ENCODE measurements at places on chromosomes 16 and 17. TPM values are rescaled to one million over a fixed set of nuclear protein-coding genes. Genes with fewer than 3 reads are reported as not detected.

PIK3R5 gene
- polyA plus RNA-seq, result 71.6 TPM

GINS3 gene
- 2.0 TPM for polyA plus RNA-seq

DNA sequence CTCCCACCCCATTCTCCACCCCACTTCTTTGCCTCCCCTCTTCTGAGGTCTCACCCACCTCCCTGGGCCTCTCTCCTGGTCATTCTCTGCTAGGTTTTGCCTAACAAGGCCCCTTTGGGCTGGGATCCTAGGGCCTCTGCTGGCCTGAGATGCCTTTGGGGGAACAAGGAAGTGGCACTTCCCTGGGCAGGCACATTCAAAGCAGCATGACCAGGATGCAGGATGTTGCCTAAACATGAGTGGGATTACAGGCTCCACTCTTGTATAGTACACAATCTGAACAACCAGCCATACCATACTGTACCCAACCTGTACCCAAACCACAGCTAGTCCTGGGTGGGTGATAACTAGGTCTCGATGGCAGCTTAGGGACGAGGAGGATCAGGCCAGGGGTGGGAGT is 9.0 kb downstream of the GALK1 start:
- no peak overlapping the region for H3K27ac ChIP-seq
- H3K27me3 ChIP-seq, result no peaks in the 10 kb centered on the region
- H3K36me3 ChIP-seq, result no peaks in the 10 kb centered on the region
- H3K4me1 ChIP-seq, result peaks cover 8% of the 10 kb centered on the region

- H3K36me3 ChIP-seq, result no peaks in the 10 kb centered on the region
- no peak for DNase-seq
- H3K4me3 ChIP-seq, result no peak overlapping the region
- no peaks in the 10 kb centered on the region for H3K4me1 ChIP-seq
- H3K27me3 ChIP-seq, result peaks cover 3% of the 10 kb centered on the region
These were observed 25.6 kb upstream of the PMFBP1 start for GRCh38 chr16:72197545-72197944.

GRCh38 chr17:31499771-31500554 is 108.5 kb downstream of the RAB11FIP4 start:
- peak; percentile 19 for DNase-seq
- no peak overlapping the region for H3K4me3 ChIP-seq
- H3K27ac ChIP-seq, result no peak overlapping the region
- peaks cover 50% of the 10 kb centered on the region for H3K4me1 ChIP-seq

DNA sequence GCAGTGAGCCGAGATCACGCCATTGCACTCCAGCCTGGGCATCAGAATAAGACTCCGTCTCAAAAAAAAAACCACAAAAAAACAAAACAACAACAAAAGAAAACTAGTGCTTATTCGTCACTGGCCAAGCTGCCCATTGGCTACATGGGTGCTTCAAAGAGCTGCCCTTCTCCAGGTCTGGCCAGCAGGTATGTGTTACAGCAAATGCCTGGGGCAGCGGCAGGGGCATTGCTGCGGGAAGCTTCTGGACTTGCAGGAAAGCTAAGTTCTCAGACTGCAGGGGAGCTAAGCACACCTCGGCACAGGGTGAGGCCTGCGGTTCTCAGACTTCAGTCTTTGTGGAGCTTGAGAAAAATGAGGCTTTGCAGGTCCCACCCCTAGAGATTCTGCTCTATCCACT is 4.1 kb upstream of the STH start:
- no peak for DNase-seq
- H3K4me3 ChIP-seq, result no peak overlapping the region
- H3K27ac ChIP-seq, result no peak overlapping the region
- no peaks in the 10 kb centered on the region for H3K36me3 ChIP-seq
- no peaks in the 10 kb centered on the region for H3K27me3 ChIP-seq
- no peaks in the 10 kb centered on the region for H3K4me1 ChIP-seq
